ENCODE measurements at places on chromosomes 2 and 18.

DNA sequence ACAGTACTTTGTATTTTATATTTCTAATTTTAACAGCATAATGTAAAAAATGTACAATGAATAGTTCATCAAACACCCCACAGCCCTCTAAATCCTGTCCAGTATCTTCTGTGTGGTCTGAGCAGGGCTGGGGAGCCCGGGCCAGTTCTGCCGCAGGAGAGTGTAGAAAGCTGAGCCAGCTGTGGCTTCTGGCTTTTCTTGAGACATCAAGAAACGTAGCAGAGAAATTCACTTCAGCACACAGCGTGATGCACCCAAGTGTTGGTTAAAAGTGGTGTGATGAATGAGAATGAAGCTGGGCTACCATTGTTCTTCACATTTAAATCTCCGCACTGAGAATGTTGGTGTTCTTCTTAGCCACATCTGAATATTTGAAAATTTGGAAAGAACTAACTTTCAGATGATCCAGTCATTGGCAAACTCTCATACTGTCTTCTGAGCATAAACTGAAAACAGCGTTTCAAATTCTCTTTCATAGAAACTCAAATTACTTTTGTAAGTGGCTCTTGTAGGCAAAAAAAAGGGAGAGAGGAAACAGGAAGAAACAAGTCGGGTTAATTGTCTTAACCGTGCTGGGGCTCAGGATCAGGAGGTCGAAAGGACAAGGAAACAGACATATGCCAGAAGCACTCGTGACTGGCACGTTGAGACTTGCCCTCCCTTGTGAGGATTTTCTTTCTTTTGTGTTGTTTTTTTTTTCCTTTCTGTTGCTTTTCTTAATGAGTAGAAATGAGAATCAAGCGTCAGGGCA is 23.4 kb upstream of the TMEM87B start:
- no peak for DNase-seq

- DNase-seq, result no peak
These were observed 131.5 kb upstream of the MEIS1 start for GRCh38 chr2:66303471-66303870.

- DNase-seq, result no peak
These were observed 73.5 kb downstream of the GULP1 start for GRCh38 chr2:188365058-188365641.

DNA sequence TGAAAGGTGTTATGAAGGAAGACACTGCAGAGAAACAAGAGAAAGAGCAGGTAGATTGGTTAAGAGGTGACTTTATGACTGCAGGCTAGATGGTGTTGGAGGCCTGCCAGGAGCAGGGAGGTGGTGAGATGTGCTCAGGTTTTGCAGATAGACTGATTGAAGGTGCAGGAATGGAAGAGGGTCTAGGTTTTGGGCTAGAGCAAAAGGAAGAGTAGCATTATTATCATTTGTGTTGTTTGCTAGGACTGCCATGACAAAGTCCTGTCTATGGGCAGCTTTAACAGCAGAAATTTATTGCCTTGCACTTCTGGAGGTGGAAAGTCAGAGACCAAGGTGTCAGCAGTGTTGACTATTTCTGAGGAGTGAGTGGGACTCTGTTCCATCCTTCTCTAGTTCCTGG is 172.9 kb upstream of the SOX11 start:
- DNase-seq, result no peak

DNA sequence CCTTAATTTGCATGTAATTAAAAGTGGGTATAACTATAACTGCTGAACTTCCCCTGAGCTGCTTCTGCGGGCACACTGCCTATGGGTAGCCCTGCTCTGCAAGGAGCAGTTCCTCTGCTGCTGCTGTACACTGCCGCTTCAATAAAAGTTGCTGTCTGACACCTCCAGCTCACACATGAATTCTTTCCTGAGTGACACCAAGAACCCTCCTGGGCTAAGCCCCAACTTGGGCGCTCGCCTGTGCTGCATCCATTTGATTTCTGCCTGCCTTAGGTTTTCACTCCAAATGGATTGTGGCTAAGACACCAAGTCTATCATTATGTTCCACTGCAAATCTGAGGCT is 215.7 kb downstream of the ANAPC1 start:
- no peak for DNase-seq

GRCh38 chr2:169107645-169108044 is 38.3 kb downstream of the DHRS9 start:
- no peak for DNase-seq

GRCh38 chr2:74688881-74689280 is 34.8 kb downstream of the SEMA4F start:
- DNase-seq, result no peak

GRCh38 chr2:227106845-227107759 is 56.9 kb downstream of the COL4A4 start:
- peak; percentile 67 for DNase-seq

GRCh38 chr2:112869258-112869842 is 32.8 kb upstream of the IL1B start:
- DNase-seq, result peak; percentile 87

DNA sequence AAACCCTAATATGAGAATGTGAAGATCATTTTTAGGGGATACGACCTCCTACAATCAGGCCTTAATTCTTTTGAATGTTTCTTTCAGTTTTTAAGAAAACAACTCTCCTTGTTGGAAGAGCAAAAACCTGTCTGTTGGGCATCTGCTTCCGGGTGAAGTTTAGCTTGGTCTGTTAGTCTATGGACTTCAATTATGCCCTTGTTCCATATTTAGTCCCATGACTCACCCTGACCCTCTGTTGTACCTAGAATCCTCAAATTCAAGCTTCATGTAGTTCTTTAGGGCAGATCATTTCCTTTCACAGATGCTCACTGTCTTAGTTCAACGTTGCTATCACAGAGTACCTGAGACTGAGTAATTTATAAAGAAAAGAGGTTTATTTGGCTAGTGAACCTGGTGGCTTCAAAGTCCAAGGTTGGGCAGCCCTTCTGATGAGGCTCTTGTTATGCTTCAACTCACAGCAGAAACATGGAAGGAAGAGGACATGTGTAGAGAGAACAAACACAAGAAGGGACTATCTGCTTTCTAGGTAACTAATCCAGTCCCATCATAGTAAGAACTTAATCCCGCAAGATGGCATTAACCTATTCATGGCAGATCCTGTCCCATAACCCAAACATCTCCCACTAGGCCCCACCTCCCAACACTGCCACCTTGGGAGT is 82.5 kb upstream of the SERPINE2 start:
- DNase-seq, result no peak

GRCh38 chr18:50315100-50315871 is 27.8 kb upstream of the CXXC1 start:
- no peak for DNase-seq

GRCh38 chr2:158968396-158969161 is at the start of gene TANC1:
Gene TANC1 (plus strand): TSS chr2:158968640. CDS start chr2:159065911, 97,271 bp downstream.
- DNase-seq, result peak; percentile 57

- DNase-seq, result no peak
These were observed 330.0 kb upstream of the DCC start for GRCh38 chr18:52009958-52010357.

GRCh38 chr2:221529943-221530652 is 42.0 kb downstream of the EPHA4 start:
- peak; percentile 58 for DNase-seq

- DNase-seq, result no peak
These were observed 1.6 kb upstream of the PLA2R1 start for GRCh38 chr2:160063879-160064612.
